RKO (cell line): ENCODE measurements at places on chromosomes 2 and 18.

- no peak for DNase-seq
Measured at GRCh38 chr2:191653667-191654391, 24.1 kb upstream of the NABP1 start.

GRCh38 chr2:158217593-158217992 lies 115.9 kb downstream of the UPP2 start:
- DNase-seq = no peak

DNA sequence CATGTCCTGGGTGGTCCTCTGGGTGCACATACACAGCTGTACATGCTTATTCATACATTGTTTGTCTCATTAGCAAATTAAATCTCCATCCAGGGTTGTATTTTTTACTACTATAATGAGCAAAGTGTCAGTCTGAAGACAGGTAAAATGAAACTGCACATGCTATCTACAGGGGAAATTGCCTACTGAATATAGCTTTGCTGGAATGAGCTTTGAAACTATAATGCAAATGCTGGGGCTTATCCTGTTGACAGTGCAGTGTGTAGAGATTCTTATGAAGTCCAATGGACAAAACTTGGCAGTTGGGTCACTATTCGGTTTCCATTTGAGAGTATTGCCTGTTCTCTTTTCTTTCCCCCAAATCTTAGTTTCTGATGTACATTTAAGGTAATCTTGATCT lies 292.8 kb upstream of the LRP1B start:
- DNase-seq = no peak

DNA sequence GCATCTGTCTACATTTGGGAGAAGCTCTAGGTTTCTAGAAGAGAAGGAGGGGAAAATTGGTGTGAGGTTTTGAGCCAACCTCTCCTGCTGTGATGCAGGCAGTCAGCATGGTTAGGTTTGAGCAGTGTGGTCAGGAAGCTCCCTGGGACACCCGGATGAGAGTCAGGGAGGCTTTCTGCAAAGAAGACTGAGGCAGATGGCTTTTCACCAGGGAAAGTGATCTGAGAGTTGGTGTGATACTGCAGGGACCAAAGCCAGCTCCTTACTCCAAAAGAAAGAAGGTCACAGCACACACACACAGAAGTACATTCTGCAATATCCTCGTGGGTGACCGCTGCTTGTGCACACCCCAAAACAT lies 75.8 kb upstream of the BCL11A start:
- no peak for DNase-seq

DNA sequence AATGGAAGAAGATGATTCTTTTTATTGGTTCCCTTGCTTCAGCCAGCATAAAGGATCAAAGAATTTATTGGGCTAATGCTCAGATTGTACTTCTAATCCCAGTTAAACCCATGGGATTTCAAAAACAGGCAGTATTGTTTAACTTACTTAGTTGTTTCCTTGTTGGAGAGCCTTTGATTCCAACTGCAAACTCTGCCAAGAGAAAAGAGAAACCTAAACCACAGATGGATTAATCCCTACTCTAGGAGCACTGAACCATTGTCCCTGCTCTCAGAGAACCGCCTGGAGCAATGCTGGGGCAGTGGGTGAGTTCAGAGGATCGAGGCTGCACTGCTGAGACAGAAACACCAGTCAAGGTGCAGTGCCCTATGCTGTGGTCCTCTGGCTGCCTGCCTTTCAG lies 44.9 kb upstream of the SIGLEC15 start:
- no peak for DNase-seq

DNA sequence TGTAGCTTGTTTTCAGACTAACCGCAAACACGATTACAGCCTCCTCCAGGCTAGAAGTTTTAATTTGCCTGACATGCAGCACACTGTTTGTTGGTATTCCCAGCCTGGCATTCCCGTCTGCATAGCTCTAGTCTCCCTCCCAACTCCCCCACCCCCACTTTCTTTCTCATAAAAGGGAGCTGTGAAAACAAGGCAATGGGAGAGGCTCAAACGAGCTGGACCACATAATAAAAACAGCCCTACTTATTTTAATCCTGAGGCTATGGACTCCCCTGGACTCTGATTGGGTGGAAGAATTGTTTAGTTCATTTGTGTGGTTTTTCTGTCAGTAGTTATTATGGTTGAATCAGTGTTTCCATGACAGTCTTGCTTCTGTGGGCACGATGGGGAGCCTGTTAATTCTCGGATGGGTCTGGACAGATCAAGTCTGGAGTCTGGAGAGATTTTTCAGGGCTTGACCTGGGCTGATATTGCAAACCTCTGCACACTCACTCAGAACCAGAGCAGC lies 1.2 kb downstream of the STON1 start:
- no peak for DNase-seq

GRCh38 chr2:64716569-64716968 lies 62.9 kb upstream of the SERTAD2 start:
- DNase-seq = no peak

DNA sequence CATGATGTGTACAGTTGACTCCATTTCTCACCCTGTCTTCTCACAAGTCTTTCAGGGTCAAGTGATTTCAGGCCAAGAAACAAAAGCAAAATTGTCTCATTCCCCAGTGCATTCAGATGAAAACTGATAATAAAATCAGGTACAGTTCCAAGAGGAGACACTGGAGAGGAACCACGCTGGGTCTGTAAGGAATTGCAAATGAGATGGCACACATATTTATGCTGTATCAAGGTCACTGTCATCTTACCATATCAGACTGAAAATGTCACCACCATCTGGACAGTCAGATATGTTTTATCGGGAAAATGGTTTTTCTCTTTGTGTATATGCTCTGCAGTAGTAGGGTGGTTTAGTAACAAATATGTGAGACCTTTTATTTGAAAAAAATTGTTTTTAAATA lies 91.7 kb downstream of the CCDC138 start:
- no peak for DNase-seq

DNA sequence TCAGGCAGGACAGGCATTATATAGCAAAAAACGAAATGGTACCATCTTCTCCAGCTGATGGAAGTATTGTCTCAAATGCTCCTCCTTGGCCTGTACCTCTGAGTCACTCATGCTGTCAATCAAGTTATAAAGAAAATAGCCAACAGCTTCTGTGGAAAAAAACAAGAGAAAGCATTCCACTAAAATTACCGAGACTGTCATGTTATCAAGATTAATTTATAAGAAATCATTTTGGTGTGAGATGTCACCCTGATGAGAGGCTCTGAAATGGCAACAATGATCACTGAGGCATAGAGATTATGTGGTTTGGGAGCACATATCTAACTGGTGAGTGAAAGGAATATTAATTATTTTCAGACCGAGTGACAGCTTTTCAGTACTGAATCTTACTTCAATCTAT lies 47.4 kb downstream of the LRPPRC start:
- no peak for DNase-seq

GRCh38 chr2:16260041-16260830 lies 319.9 kb downstream of the MYCN start:
- DNase-seq = no peak

DNA sequence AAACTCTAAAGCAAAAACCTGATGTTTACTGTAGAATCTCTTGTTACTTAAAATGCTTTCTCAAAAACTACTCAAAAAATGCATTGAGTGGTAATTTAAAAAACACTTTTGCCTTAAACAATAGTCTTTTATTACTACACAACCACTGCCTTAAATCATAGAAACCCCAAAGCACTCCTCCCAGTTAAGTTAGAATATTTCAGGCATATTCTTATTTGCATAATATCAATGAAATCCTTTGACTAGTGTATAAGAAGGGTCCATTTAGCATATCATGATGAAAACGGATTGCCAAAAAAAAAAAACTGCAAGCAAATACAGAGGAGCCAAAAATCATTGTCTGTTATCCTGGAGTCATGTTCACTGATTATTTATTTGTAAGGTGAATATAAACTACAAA lies 119.2 kb downstream of the PTPRM start:
- no peak for DNase-seq

- no peak for DNase-seq
Measured at GRCh38 chr2:135074216-135074615, 22.1 kb downstream of the RAB3GAP1 start.

- DNase-seq = no peak
Measured at GRCh38 chr2:36125702-36126101, 229.9 kb upstream of the CRIM1 start.

DNA sequence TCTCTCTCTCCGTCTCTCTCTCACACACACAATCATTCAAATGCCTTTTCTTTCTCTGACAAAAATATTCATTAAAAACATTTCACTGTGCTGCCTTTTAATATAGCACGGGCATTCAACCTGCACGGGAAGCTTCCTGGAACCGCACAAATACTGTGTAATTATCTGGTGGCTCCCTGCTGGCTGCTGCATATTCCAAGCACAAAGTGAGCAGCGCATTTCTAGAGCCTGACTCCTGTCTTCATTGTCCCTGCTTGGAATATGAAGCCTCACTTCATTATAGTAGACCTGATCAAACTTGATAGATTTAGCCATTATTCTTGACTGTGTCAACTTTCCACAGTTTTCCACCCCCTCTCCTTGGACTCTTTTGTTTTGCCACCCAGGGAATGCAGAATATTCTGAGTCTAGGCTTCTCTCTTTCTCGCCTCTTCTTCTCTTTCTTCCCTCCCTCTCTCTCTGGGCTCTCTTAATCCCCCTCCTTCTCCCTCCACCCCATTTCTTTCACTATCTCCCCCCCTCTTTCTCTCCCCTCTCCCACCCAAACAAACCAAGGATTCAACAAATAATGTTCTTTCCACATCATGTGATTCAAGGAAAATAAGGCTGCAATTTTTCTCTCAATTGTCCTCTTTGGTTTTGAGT lies 672.1 kb upstream of the FANCL start:
- no peak for DNase-seq

GRCh38 chr2:88016960-88017779 lies 823 bp upstream of the RNU2-63P start:
- peak; percentile 73 for DNase-seq

- DNase-seq = no peak
Measured at GRCh38 chr2:36464006-36464721, 108.6 kb downstream of the CRIM1 start.

- DNase-seq = no peak
Measured at GRCh38 chr2:2839393-2839781, 508.3 kb upstream of the MYT1L start.

GRCh38 chr2:152647552-152647951 lies 69.7 kb downstream of the PRPF40A start:
- no peak for DNase-seq

DNA sequence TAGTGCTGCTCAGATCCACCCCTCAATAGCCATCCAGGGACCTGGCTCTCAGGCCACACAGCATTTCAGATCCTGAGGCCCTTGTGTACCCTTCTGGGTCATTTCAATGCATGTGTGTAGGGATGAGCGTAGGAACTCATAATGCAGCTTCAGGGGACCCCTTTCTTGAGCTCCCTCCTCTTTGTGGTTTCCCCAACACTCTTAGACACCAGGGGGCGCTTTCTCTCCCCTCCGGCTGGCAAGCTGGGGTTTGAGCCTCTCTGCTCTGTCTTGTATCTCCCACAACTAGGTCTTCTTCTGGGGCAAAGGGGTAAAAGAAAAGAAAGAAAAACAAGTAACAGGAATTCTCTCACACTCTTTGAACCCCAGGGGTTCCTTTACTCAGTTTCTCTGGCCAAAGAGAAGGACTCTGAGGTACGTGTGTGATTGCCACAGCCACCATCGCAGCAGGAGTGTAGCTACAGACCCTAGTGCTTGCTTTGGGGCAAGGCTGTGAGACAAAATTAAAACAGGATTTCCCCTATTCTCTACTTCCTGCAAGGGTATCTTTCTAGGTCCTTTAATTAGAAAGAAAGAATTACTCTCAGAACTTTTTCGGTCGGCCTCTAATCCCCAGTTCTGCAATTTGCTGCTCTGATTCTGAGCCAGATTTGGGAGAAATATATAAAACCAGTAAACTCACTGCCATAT lies 38.0 kb downstream of the CABYR start:
- peak; percentile 52 for DNase-seq

GRCh38 chr2:216915557-216916150 lies 55.8 kb upstream of the TNP1 start:
- no peak for DNase-seq

- DNase-seq = no peak
Measured at GRCh38 chr2:141698500-141698899, 432.3 kb downstream of the LRP1B start.

- no peak for DNase-seq
Measured at GRCh38 chr2:105129722-105130232, 91.9 kb downstream of the MRPS9 start.

- no peak for DNase-seq
Measured at GRCh38 chr2:96528006-96528699, 8.4 kb upstream of the ARID5A start.

DNA sequence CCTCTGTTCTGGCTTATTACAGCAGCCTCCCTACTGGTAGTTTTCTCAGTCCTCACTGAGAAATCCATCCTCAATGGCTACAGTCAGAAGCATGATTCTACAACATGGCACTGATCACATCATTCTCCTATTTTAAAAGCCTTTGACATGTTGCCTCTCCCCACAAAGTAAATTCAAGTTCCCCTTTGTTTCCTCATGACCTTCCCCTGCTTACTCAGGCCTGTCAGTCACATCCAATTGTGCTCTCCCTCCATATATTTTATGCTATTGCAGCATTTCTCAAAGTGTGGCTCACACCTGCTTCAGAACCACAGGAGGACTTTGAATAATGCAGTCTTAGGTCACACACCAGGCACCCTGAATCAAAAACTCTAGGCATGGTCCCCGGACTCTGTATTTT lies 124.6 kb downstream of the SPOPL start:
- no peak for DNase-seq

GRCh38 chr18:11383381-11383780 lies 226.0 kb upstream of the SLC35G4 start:
- DNase-seq = no peak

- no peak for DNase-seq
Measured at GRCh38 chr2:9144046-9144445, 62.6 kb upstream of the ASAP2 start.

GRCh38 chr2:175698061-175698460 lies 304.0 kb downstream of the LNPK start:
- DNase-seq = no peak

DNA sequence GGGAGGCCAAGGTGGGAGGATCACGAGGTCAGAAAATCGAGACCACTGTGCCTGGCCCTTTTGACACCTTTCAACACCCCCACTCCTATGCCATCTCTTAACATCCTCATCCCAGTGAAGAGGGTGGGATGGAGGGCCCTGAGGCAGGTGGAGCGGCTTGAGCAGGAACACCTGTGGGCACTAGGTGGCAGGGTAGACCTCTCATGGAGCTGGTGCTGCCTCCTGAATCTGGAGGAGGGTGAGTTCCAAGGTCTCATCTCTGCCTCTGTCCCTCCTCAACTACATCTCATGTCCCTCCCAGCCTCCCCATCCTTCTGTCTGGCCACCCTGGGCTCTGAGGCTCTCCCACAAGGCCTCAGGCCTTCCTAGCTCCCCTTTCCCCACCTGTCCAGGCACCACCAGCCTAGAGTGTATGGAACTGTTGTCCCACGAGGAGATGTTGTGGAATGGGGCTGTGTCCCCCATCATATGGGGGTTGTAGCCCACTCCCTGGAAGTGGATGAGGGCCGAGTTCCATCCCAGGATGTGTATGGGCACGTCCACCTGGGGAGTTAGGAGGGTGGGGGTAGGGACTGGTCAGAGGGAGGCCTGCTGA lies 17.0 kb upstream of the CRYBA2 start:
- no peak for DNase-seq
